ENCODE measurements at places on chromosomes 7 and 10.

GRCh38 chr10:121059351-121059750, 208.2 kb downstream of the WDR11 start:
- DNase-seq = no peak

DNA sequence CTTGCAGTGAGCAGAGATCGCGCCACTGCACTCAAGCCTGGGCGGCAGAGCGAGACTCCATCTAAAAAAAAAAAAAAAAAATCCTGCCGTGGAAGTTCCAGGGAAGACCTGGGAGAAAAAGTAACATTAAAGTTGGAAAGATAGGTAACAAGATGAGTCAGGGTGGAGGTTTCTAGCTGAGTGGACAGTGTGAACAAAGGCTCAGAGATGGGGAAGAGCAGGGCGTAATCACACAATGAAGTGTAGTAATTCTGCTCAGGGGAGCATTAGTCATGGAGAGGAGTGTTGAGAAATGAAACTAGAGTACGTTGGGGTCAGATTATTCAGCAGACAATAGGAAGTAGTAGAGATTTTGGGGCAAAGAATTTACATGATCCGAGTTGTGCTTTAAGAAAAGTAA, 21.6 kb upstream of the WASL start:
- no peak for DNase-seq

- no peak for DNase-seq
Measured at GRCh38 chr7:975702-976473, 539 bp upstream of the COX19 start.

GRCh38 chr10:74925291-74925690, 98.9 kb downstream of the KAT6B start:
- no peak for DNase-seq

DNA sequence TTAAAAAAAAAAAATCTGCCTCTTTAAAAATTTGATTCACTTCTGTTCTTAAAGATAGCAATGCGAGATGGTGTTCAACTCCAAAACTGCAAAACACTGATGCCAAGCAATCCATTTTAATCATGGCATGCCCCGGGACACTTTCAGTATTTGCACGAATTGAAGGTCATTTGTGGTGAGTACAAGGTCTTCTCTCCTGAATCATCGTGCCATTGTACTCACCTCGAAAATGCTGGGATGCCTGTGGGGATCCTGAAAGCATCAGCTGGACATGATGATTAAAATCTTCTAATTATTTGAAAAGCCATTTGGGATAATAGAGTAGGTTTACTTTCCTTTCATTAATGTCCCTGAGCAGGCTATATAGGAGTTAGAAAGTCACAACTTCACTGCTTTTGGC, 125.1 kb upstream of the NRP1 start:
- DNase-seq = no peak

DNA sequence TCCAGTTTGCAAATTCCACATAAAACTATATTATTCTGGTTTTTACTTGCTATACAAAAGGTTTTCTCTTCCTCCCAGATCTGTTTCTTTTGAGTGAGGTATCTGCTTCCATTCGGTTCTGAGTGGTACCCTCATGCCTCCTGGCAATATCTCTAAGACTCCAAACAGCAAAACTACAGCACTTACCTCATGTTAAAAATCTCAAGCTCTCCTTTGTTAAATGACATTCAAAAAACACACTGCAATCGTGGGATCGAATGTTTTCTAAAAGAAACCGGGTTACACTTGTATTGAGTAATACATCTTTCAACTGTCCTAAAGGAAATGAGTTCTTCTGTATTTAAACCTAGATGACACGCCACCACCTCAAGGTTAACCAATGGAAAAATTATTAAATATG, 11.1 kb downstream of the YWHAG start:
- DNase-seq = no peak

DNA sequence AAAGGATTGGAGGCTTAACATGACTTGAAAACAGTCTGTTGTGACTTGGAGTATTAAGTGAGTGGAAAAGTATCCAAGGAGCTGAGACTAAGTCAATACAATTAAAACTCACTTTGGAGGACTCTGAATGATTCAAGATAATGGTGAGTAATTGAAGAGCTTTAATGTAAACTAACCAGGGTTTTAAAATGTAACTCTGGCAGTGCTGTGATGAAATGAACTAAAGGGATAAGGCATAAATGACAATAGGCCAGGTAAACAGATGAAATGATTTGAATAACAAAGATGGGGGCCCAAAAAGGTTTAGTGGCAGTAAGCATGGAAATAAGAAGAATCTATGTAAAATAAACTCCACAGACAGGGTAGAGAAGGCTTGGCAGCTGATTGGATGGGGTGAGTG, 316.5 kb upstream of the CACNA2D1 start:
- no peak for DNase-seq

GRCh38 chr10:74491014-74491413, 335.4 kb upstream of the KAT6B start:
- no peak for DNase-seq

GRCh38 chr7:822692-823276, 9.5 kb upstream of the SUN1 start:
- DNase-seq = peak; percentile 63

GRCh38 chr10:78513986-78514385, 480.3 kb downstream of the RPS24 start:
- DNase-seq = no peak

DNA sequence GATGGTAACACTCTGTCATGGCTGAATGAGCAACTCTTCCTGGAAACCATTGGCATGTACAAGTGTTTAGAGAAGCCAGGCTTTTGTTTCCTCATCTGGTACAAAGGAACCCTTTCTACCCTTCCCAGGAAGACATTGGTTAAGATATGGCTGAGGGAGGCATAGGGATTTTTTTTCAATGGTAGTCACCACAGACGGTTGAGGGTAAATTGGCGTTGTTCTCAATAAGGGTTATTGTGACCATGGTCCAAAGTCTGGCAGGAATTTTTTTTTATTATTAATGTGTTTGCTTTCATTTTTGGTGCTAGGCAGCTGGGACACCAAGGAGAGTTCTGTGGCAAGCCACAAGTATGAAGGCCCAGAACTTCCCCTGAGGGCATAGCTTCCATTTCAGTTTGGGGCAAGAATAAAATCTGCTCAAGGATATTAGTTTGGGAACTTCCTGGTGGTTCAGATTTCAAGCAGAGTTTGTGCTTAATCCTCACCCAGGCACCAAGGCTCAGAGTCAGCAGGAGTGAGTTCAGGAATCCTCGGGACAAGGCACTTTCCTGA, at the start of gene PLEKHS1:
PLEKHS1 (plus strand) TSS at position 502 of the 552 bp plus-strand sequence. CDS start 3,596 bp downstream, outside the sequence.
- DNase-seq = no peak

GRCh38 chr10:88913127-88913526, 33.1 kb downstream of the STAMBPL1 start:
- DNase-seq = no peak

GRCh38 chr10:89548673-89549072, 13.3 kb upstream of the SLC16A12 start:
- DNase-seq = no peak

DNA sequence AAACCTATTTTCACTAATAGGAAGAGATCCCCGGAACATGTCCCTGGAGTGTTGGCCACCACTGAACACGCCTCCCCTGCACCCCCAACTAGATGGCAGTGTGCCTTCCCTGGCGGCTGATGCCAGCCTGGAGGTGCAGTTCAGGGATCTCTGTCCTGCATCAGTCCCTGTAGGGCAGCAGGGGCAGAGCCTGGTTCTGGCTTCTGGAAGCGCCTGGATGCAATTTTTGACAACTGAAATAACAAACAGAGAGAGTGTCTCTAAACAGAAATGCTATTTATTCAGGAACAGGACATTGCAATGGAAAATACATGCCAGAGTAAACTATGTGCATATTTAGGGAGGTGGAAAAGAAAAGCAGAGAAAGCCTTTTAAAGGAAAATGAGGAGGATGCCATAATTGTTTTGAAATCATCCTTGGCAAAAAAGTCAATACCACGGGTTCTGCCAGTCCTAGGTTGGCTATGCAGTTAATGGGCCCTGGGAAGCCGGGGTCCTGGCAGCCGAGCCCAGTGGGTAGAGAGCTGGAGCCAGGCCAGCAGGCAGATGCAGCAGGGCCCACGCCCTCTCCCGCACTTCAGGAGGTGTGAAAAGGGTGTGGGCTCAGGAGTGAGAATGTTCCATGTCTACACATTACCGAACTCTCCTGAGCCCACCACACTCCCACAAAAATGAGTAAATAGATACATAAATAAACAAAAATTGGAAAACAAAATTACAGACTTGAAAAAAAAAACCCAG, 18.5 kb downstream of the ANTXRL start:
- no peak for DNase-seq

Measured in WTC11 (cell line).